Calu3 (cell line): ENCODE measurements at places on chromosomes 2 and 18. TPM values are rescaled to one million over a fixed set of nuclear protein-coding genes. Genes with fewer than 3 reads are reported as not detected.
A peak's percentile ranks its signal among the peaks of the same experiment; 100 is the strongest.

DNA sequence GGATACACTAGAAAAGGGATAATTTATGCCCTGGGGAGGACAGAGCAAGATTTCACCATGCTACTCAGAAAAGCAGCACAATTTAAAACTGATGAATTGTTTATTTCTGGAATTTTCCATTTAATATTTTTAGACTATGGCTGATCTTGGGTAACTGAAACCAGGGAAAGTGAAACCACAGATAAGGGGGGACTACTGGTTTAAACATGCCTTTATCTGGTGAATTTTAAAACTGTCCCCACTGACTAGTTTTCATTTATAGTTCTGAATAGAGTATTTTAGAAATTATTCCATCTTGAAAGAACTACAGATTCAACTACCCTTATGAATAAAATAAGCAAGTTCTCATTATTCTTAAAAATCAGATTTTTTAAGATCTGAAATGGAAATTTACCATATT lies 15.0 kb downstream of the NFU1 start:
- no peaks in the 10 kb centered on the region for H3K36me3 ChIP-seq
- H3K4me1 ChIP-seq: no peaks in the 10 kb centered on the region
- H3K27ac ChIP-seq: no peak overlapping the region

GRCh38 chr2:157691695-157692094 lies 63.0 kb upstream of the ACVR1C start:
- no peak for DNase-seq
- H3K4me1 ChIP-seq: no peaks in the 10 kb centered on the region
- no peaks in the 10 kb centered on the region for H3K27me3 ChIP-seq
- H3K4me3 ChIP-seq: no peak overlapping the region
- H3K27ac ChIP-seq: no peak overlapping the region
- no peaks in the 10 kb centered on the region for H3K36me3 ChIP-seq

DNA sequence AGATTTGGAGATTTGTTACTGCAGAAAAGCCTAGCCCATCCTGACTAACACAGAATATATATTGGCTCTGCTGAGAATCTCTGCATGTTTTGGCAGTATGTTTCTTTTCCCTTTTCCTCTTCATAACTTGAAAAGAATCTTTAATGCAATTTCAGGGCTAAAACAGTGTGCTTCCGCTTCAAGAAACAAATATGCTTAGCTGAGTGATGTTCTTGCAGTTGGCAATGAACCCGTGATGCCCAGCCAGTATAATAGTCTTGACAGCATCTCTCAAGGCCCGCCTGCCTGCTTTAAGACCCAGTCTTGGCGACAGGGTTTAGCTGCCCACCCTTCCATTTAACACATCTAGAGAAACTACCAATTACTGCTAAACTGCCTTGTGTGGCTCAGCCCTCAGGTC lies 184.5 kb downstream of the INO80D start:
- H3K27ac ChIP-seq: no peak overlapping the region
- DNase-seq: no peak
- H3K4me3 ChIP-seq: no peak overlapping the region
- H3K27me3 ChIP-seq: peaks cover 27% of the 10 kb centered on the region

DNA sequence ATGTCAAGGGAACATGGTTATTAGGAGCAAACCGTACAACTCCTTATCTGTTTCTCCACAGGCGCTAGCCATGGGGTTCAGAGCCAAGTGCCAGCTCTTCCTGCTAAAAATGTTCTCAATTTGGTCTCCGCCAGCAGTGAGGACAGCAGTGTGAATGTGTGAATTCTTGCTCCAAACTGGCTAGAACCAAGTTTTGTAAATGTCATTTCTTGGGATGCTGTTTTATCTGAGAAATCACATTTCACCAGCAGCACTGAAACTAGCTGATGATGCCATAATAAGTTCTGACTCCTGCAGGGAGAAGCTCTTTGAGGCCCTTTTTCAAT lies 140.6 kb upstream of the LGALSL start:
- no peaks in the 10 kb centered on the region for H3K36me3 ChIP-seq
- no peak overlapping the region for H3K27ac ChIP-seq
- H3K4me3 ChIP-seq: no peak overlapping the region
- H3K4me1 ChIP-seq: peaks cover 21% of the 10 kb centered on the region
- no peak for DNase-seq
- H3K27me3 ChIP-seq: peaks cover 13% of the 10 kb centered on the region

- no peak for DNase-seq
- H3K27ac ChIP-seq: no peak overlapping the region
- no peak overlapping the region for H3K4me3 ChIP-seq
These were observed 13.3 kb upstream of the FAP start for GRCh38 chr2:162256591-162256991.

GRCh38 chr18:62935994-62936393 lies 220.7 kb downstream of the PHLPP1 start:
- no peak overlapping the region for H3K4me3 ChIP-seq
- no peak for DNase-seq
- no peak overlapping the region for H3K27ac ChIP-seq

DNA sequence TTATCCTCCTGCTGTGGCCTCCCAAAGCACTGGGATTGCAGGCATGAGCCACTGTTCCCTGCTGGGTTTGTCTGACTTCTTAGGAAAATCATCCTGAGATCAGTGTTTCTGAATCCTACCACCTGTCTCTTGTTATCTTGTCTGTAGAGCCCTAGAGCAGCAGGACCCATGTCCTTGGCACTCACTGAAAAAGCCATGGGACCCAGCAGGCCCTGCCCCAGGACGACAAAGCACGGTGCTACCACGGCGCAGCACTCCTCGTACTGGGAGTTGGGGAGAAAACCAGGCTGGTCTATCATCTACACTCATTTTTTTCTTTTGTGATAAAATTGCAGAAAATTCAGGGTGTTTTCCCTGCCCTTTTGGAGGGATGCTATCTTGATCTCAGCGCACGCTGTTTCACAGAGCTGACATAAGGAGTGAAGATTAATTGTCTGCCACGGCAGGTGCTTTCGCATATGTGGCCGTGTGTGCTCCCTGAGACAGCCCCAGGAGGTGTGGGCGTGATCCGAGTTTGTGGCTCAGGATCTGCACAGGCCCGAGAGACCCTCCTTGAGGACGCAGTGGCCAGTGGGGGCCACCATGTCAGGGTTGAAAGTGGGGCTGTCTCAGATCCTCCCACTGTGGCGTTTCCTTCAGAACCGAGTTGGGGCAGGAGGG lies 179.1 kb downstream of the LDLRAD4 start:
- no peak overlapping the region for H3K4me3 ChIP-seq
- no peak for DNase-seq
- H3K36me3 ChIP-seq: no peaks in the 10 kb centered on the region
- no peaks in the 10 kb centered on the region for H3K4me1 ChIP-seq
- peaks cover 53% of the 10 kb centered on the region for H3K27me3 ChIP-seq

DNA sequence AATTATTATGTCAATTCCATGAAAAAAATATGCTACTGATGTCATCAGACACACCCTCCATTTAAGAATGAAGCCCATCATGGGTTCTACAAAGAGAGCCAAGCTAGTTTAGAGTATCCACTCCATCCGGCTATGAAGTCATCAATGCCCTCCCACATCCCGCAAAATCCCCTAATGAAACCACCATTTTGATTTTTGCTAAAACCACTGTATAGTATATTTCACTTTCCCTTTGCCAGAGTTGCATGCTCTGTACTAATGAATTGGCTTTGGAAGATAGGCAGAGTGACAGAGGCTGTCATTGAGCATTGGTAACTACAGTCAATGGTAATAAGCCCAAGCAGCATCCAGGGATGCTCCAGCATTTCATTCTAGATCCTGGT lies 118.6 kb downstream of the ANKRD44 start:
- H3K27ac ChIP-seq: no peak overlapping the region
- no peak for DNase-seq
- no peaks in the 10 kb centered on the region for H3K36me3 ChIP-seq
- peaks cover 7% of the 10 kb centered on the region for H3K4me1 ChIP-seq

DNA sequence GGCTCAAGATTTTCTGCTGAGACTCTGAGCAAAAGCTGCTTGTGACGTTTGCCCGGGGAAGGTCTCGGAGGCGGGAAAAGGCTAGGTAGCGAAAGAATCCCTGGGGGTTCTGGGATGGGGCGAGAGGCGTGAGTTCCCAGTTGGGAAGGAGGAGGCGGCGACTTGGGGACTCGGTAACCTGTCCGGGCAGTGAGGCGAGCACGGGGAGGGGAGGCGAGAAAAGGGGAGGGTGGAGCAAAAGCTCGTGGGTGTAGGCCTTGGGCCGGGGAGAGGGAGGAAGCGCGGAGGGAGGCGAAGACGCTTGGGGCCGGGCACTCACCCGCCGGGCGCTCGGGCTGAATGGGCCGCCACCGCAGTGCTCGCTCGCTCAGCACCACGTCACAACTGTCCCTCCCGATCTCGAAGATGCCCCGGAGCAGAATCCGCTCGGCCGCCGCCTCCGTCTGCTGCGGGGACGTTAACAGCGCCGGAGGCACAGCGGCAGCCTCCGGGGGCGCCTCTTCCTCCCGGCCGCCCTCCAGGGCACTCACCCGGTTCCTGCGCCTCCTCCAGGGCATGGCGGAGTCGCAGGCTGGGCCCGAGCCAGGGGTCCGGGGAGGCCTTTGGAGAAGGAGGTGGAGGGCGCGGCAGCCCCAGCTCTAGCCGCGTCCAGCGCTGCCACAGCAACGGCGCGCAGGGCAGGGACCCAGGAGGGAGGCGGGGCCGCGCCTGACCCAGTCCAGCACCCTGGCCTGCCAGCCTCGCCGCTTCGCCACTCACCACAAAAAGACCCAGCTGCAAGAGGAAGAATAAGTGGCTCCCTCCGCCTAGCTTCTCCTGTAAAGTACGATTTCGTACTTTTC lies at the start of gene CERKL:
Gene CERKL (minus strand): TSS at position 656 of the 842 bp plus-strand sequence. CDS start 99 bp downstream, at position 557.
- peak within 1 kb of the TSS; percentile 73 for H3K27ac ChIP-seq
- peaks cover 14% of the 10 kb centered on the region for H3K36me3 ChIP-seq

DNA sequence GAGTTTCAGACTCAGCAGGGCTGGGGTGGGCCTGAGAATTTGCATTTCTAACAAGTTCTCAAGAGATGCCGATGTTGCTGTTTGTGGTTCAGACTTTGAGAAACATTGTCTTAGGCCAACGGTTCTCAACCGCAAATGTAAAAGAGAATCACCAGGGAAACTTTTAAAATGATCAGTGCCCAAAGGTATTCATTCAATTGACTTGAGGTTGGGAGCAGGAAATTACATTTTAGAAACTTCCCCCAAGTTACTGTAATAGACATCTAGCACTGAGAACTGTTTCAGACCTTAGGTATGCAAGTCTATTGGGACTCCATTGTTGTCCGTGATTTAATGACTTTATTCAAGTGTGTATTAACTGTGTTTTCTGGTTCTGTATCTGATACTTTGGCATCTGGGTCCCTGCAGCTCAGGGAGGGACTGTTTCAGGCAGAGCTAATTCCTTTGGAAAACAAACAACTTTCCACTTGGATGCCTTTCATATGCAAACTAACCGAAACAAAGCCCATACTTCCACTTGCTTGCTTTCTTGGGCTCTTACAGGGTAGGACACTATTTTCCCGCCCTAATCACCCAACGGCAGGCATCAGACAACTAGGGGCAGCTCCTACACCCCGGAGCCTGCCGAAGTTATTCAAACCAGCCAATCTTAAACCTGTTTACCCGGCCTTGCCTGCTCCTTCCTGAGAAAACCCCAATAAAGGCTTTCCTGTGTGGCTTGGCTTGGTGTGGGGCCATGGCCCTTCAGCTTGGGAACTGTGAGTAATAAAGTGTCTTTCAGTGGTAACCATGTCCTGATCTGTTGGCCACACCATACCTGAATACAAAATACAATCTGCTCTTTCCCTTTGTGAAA lies 97.6 kb downstream of the POLE4 start:
- no peaks in the 10 kb centered on the region for H3K4me1 ChIP-seq
- no peaks in the 10 kb centered on the region for H3K36me3 ChIP-seq
- H3K27me3 ChIP-seq: peaks cover 43% of the 10 kb centered on the region
- no peak overlapping the region for H3K27ac ChIP-seq
- no peak for DNase-seq

DNA sequence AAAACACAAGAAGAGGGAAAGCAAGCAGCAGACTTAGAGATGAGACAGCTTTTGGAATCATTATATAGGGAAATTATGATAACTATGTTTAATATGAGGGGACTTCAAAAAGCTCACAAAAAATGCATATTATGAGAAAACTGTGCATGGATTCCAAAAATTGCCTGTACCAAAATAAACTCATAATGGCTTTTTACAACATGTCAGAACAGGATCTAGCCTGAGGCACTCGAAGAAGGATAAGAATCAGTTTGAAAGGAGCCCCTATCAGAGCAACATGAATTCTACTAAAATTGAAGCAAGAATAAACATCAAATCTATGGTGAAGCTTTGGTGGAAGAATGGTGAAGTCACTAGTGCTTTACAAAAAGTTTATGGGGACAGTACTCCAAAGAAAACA lies 187.4 kb downstream of the RDH14 start:
- no peak overlapping the region for H3K27ac ChIP-seq
- no peaks in the 10 kb centered on the region for H3K36me3 ChIP-seq
- DNase-seq: no peak
- H3K4me1 ChIP-seq: no peaks in the 10 kb centered on the region
- no peaks in the 10 kb centered on the region for H3K27me3 ChIP-seq

DNA sequence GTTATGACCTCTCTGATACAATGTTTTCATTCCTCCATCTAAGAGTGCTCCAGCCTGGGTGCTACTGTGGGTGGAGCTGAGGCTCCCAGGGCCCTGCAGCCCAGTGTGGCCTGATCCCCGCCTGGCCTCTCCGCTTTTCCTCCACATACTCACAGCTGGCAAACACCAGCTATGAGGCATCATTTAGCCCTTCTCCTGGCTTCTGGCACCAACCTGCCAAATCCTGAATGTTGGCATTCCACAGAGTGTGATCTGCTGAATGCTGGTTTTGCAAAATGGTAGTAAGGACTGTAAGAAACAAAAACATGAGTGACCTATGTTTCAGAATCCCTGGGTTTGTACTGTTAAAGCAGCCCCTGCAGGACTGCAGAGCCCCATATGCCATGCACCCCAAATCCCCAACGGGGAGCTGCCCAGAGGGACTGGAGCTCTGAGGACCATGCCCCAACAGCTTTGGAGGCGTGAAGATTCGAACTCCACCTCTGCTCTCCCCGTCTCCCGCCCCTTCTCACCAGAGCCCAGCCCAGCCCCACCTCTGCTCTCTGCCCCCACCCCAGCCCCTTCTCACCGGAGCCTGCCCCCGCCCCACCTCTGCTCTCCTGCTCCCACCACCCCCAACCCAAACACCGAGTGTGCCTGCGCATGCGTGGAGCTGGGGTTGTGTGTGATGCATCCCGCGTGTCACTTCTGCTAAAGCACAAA lies 4.2 kb downstream of the SLC66A2 start:
- peaks cover 16% of the 10 kb centered on the region for H3K36me3 ChIP-seq
- H3K27me3 ChIP-seq: no peaks in the 10 kb centered on the region
- no peak for DNase-seq
- H3K27ac ChIP-seq: no peak overlapping the region
- no peak overlapping the region for H3K4me3 ChIP-seq

DNA sequence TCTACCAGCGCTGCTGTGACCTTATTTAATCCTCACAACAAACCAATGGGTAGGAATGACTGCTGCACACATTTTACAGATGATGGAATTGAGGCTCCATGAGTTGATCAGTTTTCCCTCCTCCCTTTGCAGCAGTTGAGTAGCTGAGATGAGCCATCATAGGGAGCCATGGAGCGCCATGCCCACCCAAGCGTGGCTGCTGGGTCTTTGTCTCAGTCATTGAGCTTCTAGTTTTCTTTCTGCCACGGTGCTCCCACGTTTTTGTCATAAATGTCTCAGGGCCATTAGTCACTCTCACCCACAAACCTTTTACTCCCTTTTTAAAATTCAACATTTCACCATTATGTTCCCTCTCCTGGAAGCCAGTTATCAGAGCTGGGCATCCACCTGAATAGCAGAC lies 45.8 kb downstream of the TMEM17 start:
- H3K4me3 ChIP-seq: no peak overlapping the region
- H3K27ac ChIP-seq: no peak overlapping the region
- no peaks in the 10 kb centered on the region for H3K27me3 ChIP-seq
- H3K4me1 ChIP-seq: peaks cover 32% of the 10 kb centered on the region
- no peak for DNase-seq
- no peaks in the 10 kb centered on the region for H3K36me3 ChIP-seq

Gene FLACC1
- 1.2 and 1.4 TPM in 2 replicates for total RNA-seq
